ENCODE measurements at places on chromosomes 11 and 22.
A peak's percentile ranks its signal among the peaks of the same experiment; 100 is the strongest.

DNA sequence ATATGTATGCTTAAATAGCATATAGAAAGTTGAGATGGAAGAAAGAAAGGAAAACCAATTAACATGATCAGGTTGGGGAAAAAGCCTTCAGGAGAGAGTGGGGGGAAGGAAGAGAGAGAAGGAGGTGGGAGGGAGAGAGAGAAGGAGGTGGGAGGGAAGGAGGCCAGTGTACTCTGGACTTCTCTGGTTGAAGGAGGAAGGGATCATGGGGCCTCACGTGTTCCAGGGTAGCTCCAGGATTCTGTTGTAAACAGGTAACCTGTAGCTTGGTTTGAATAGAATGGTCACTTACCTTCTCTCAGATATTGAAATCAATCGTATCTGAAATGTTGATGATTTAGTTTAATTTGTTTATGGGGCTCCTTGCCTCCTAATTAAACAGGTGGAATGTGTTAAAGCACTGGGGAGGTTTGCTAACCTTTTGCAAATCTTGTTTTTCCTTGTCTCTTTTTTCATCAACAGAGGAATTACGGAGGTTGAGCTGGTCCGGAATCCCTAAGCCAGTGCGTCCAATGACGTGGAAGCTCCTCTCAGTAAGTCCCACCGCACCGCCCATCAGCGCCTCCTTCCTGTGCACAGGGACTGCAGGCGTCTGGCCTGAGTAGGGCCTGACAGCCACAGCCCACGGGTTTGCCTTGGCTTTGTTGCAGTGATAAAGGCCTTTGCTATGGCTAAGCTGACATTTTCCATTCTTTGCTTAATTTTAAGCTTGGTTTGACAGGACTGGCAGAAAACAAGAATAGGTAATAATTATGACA, 115.9 kb downstream of the TBC1D22A start:
- peak; percentile 34 for DNase-seq

GRCh38 chr11:32435152-32435480, 223 bp downstream of the WT1 start:
- no peak for DNase-seq

DNA sequence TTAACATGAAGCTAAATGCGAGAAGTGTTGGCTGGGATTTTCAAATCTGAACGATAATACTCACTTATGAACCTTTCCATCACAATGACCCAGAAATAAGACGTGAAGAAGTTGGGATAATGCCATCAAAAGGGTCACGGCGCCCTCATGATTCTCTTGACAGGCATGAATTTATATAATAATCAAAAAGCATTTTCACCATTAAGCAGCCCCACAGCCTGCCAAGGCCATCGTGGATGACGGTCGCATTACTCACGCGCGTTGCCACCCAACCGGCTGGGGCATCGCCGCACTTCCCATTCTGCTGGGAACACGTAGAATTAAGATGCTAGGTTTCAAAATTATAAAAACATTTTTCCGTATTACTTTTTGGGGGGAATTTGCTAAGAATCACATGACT, 18.9 kb upstream of the GAL start:
- DNase-seq, result no peak

DNA sequence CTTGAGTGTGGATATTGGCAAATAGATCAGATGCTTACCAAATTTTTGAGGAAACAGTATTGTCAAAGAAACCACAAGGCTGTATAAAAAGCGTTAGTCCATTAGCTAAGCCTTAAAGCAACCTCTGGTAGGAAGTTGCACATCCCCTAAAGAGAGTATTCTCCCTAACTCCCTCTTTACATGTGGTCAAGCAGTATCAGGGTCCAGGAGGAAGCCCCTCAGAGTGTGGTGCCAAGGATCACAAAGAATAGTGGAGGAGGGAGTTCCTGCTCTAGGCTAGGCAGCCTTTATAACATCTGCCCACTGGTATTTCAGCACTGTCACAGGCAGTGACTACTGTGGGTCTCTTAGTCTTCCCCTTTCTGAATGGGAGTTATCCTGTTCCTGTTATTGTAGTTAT, 18.8 kb upstream of the AMPD3 start:
- no peak for DNase-seq

- no peak for DNase-seq
Measured at GRCh38 chr22:17407643-17408042, 38.4 kb downstream of the CECR2 start.

GRCh38 chr11:71443736-71444445, 4.3 kb downstream of the DHCR7 start:
- no peak for DNase-seq

DNA sequence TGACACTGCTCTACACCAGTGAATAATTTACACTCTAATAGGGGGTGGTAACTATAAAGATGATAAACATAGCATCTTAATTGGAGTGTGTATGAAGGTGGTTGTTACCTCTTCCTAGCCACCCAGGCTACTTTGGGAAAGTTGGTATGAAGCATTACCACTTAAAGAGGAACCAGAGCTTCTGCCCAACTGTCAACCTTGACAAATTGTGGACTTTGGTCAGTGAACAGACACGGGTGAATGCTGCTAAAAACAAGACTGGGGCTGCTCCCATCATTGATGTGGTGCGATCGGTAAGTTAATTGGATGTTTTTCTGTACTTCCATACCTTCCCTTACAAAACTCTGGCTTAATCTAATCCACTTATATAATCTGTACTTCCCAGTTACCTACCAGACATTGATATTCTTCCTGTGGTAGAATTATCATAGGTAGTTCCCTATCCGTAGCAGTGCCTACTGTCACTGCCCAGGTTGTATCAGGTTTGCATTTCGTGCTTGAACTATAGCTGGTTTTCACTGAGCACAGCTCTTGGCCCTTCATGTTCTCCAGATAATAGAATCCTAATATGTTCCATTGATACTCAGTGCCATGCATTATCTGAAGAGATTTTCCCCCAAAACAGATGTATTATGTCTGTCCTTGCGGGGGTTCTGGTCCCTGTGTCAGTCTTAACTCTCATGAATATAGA, 2.2 kb downstream of the RPL27A start:
- DNase-seq, result no peak

DNA sequence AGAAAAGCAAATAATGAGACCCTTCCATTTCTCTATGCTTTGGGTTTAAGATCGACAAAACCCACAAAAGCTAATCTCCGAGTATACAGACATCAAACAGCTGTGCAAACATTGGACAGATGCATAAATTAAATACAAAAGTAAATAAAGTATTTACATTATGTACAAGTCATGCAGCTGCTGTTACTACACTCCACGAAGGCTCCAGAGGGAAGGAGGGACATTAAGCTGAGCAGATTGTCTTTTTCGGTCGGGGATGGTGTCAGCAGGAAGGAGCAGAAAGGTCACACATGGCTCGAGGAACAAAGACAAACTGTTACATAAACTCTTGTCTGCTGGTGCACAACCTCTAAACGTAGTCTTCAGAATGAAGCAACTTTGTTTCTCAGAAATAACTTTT, 88.8 kb upstream of the BARX2 start:
- DNase-seq, result no peak

GRCh38 chr11:1640076-1640946, 10.7 kb downstream of the KRTAP5-5 start:
- DNase-seq, result peak; percentile 96

DNA sequence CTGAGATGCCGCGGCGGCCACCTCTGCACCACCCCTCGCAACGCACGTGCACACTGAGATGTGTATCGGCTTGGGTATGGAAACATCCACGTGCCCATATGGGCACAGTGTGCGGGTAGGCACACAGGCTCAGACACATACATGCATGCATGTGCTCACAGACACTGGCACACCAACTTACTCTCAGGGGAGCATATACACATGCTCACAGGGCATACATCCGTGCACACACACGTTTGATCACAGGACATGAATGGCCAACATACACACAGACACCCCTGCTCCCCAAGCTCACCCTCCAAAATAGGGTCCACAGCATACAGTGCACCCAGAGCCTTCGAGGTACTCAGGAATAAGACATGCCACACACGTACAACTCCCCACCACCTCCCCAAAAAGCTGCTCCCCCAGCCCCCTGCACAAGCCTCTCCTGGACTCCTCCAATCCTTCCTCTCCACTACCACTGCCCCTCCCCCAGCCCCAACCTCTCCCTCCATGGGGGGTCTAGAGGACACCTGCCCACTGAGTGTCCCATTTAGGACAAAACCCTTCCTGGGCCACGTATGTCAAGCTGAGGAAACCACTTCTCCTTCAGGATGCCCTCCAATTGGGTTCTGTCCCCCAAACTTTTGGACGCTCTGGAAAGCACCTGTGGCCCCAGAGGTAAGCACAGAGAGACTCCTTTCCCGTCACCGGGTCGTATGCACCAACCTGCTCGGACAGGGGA, 53.1 kb downstream of the SLC22A12 start:
- no peak for DNase-seq

DNA sequence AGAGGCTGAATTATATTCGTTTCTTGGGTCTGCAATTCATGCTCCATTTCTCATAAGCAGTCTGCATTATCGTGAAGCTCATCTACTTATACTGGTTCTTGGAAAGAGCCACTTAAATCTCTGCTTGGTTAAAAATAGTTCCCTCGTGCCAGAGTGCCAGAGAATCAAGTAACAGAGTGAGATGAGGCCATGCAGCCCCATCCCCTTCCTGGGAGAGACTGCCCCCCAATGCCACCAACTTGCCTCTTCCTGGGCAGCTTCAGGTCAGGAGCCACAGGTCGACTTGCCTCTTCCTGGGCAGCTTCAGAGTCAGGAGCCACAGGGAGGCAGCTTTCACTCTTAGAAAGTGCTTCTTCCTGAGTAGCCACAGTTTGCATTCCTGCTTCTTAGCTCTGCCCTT, 223.9 kb upstream of the ZBED5 start:
- no peak for DNase-seq

GRCh38 chr11:105177658-105178057, 38.1 kb upstream of the CARD18 start:
- no peak for DNase-seq

- peak; percentile 97 for DNase-seq
Measured at GRCh38 chr11:57638005-57638781, 11.5 kb downstream of the YPEL4 start.

- no peak for DNase-seq
Measured at GRCh38 chr11:131583938-131584337, 213.5 kb downstream of the NTM start.

DNA sequence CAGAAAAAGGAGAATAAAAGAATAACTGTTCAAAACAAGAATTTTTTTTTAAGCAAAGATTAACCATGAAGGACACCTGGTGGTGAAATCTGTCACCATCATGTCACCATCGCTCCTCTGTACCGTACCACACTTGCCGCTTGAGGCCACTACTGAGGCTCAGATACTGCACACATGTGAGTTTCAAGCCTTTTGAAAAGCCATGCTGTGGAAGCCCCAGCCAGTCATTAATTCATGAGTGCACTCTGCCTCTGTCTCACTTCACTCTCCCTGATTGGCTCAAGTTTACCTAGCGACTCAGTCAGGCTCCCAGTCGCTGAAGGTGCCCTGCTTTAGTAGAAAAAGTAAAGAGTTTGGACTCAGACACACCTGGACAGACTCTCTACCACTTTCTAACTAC, 6.6 kb upstream of the MS4A12 start:
- DNase-seq, result peak; percentile 51

GRCh38 chr11:109939166-109939810, 153.9 kb upstream of the ZC3H12C start:
- DNase-seq, result peak; percentile 63

GRCh38 chr11:80930038-80930437, 1489.2 kb upstream of the TENM4 start:
- DNase-seq, result no peak

DNA sequence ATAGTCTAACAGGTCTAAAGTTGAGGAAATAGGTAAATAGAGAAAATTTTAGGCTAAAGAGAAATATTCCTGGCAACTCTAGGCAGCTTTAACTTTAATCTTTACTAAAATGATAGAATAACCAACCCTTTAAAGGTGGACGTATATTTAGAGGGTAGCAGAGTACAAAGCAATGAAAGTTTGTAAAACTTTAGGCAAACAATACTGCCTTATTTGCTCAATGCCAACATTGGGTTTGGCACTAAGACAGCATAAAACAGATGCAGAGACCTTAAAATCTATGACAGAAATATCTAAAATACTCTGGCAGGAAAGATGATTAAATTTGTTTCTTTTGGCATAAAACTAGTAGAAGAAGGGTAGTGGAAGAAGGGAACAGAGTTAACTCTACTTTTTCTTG, 70.7 kb downstream of the EMSY start:
- DNase-seq, result no peak

GRCh38 chr11:128116885-128117284, 470.5 kb downstream of the ETS1 start:
- no peak for DNase-seq

DNA sequence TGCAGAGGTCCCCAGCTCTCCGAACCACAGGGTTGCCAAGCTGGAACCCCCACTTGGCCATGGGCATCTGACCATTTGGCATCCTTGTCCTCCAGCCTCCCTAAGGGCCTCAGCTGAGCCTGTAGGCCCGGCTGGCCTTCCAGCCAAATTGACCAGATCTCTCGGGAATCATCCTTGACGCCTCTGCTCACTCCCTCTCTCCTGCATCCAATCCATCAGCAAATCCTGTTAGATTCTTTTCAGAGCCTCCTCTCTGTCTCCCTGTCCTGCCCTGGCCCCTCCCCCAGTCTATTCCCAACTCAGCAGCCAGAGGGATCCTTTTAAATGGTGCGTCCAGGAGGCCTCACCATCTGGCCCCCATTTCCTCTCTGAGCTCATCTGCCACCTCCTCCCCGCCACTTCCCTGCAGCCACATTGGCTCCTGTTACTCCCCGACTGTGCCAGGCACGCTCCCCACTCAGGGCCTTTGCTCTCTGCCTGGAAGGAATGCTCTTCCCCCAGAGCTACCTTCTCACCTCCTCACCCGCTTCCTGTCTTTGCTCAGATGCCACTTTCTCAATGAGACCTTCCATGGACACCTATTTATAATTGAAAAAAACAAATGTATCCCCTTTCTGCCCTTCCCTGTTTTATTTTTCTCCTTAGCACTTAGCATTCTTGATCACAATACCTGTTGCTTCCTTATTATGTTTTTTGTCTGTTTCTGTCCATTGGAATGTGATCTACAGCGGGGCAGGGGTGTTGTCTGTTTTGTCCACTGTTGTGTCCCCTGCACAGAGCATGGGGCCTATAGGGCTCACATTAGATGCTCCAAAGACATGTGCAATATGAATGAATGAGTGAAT, 78.1 kb downstream of the NFAM1 start:
- DNase-seq, result peak; percentile 62

DNA sequence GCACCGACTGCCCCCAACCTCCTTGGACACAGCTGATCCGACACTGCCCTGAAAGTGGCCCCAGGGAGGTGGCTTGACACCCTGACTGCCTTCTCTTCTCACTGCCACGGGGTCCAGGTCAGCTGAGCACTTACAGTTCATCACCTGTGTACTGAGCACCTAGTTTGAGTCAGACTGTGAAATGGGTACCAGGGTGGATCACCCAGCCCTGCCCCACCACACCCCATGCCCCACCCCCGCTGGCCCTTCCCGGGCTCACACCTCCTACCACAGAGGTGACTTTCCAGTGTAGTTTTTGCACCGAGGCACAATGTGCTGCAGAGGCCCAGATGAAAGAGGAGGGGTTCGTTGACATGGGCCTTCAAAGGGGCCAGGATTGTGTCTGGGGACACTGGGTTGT, 59.5 kb downstream of the PRDM11 start:
- no peak for DNase-seq

GRCh38 chr11:126468102-126468521, 112.6 kb downstream of the ST3GAL4 start:
- DNase-seq, result no peak

GRCh38 chr11:46339816-46340215, 7.4 kb upstream of the DGKZ start:
- no peak for DNase-seq

Measured in iPS-NIHi11 (cell line).